ENCODE measurements at places on chromosomes 3 and 15.

GRCh38 chr3:162525066-162525742 lies 1028.6 kb downstream of the OTOL1 start:
- DNase-seq, result no peak

DNA sequence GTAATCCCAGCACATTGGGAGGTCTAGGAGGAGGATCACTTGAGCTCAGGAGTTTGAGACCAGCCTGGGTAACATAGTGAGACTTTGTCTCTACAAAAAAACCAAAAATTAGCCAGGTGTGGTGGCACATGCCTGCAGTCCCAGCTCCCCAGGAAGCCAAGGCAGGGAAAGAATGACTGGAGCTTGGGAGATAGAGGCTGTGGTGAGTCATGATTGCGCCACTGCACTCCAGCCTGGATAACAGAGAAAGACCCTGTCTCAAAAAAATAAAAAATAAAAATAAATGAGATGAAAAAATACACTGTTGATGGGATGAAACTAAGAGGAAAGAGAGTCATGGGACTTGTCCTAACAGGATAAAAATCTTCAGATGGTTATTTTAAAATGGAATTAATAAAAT lies 137.6 kb downstream of the IMPG2 start:
- no peak for DNase-seq

DNA sequence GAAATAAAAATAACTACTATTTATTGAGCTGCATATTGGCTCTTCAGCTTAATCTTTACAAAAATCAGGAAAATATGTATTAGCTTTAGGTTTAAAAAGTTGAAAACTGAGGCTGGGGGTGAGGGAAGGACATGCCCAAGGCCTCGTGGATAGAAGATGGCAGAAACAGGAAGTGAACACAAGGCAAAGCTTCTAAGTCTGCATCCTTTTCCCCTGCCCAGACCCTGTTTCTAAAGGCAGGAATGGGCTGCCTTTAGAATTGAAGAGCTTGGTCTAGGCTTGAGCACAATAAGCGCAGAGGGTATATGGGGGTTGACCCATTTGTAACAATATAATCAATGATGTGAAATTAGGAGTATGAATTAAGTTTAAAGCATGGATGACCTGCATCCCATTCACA lies 6.1 kb downstream of the CLDN18 start:
- DNase-seq, result no peak

GRCh38 chr3:34365771-34366170 lies 567.3 kb downstream of the PDCD6IP start:
- no peak for DNase-seq

DNA sequence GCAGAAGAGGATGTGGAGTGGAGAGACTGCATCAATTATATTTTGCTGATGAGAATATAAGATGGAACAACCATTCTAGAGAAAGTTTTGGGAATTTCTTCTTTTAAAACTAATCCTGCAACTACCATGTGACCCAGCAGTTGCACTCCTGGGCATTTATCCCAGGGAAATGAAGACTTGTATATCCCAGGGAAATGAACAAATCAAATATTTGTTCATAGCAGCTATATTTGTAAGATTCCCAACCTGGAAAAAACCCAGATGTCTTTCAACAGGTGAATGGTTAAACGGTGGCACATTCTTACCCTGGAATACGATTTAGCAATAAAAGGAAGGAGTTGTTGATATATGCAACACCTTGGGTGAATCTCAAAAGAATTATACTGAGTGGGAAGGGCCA lies 385.3 kb upstream of the TPRG1 start:
- no peak for DNase-seq

DNA sequence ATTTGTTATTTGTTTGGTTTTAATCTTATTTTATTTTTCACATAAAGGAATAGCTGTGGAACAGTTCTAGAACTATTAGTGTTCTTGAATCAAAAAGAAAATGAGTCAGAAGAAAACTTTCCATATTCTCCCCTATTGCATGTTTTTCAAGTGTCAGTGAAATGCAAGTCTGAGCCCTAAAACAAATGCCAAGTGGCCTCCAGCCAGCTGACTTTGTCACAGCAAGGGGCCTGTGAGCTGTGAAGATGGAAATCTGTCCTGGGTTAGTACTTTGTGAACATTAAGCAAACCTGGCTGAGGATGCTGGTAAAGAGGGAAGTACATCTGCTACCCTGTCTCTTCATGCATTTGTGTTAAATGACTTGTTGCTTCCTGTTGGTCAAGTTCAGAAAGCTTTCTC lies 14.2 kb downstream of the LRRC49 start:
- DNase-seq, result no peak

DNA sequence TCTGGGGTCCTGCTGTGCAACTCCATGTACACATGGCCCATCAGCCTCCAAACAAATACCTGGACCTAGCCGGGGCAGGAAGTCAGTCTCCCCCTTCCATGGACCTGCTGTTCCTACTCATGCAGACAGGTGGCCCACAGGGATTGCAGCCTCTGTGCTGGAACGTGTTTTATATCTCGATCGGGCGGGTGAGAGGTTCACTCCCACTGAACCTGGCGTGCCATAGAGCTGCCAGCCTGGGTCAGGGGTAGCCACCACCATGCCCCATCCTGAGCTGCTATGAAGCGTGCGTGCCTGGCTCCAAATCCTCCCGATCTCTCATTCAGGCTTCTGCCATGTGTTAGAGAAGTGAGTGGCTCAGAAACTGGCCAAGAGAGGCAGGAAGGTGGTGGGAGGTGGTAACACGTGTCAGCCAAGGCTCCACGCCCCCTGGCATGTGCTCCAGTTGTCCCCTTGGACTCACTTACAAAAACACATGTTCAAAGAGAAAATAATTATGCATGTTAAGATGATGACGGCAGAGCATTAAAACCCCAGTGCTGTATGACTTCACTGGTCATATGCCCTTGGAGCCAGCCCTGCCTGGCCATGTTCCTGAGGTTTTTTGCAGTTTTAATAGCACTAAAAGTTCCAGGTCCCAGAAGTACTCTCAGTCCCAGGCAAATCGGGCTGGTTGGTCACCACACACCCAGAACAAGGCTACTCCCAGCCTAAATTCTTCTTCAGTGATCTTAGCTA lies 30.6 kb downstream of the CTSH start:
- DNase-seq, result no peak

- no peak for DNase-seq
These were observed 25.7 kb upstream of the KCNMB2 start for GRCh38 chr3:178510496-178510895.

- DNase-seq, result no peak
These were observed 146.6 kb downstream of the THSD4 start for GRCh38 chr15:71261909-71262308.

- DNase-seq, result peak; percentile 68
These were observed 26.3 kb downstream of the NGRN start for GRCh38 chr15:90291679-90292356.

GRCh38 chr3:109387201-109387600 lies 49.9 kb upstream of the DPPA4 start:
- DNase-seq, result no peak

GRCh38 chr15:66573719-66574595 lies 8.2 kb upstream of the LCTL start:
- no peak for DNase-seq

DNA sequence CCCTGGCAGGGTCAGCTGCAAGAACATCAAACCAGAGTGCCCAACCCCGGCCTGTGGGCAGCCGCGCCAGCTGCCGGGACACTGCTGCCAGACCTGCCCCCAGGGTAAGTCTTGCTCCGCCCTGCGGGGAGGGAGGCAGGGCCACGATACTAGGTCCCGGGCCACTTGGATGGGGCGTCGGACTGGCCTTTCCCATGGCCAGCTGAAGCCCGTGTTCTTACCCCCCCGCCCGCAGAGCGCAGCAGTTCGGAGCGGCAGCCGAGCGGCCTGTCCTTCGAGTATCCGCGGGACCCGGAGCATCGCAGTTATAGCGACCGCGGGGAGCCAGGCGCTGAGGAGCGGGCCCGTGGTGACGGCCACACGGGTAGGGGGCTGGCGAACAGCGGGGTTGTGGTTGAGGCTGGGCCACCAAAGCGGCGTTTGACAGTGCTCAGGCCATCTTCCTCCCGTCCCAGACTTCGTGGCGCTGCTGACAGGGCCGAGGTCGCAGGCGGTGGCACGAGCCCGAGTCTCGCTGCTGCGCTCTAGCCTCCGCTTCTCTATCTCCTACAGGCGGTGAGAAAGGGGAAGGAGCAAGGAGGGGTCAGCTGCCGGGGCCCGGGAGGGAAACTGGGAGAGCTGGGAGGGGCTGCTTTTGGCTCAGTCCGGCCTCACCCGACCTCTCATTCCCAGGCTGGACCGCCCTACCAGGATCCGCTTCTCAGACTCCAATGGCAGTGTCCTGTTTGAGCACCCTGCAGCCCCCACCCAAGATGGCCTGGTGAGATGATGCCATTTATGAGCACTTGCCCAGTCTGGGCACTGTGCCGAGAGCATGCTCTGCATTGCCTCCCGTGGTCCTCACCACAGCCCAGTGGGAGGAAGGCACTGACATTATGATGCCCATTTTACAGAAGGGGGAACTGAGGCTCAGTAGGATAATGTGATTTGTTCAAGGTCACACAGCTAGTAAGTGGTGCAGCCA lies 1.7 kb downstream of the CHRD start:
- no peak for DNase-seq

DNA sequence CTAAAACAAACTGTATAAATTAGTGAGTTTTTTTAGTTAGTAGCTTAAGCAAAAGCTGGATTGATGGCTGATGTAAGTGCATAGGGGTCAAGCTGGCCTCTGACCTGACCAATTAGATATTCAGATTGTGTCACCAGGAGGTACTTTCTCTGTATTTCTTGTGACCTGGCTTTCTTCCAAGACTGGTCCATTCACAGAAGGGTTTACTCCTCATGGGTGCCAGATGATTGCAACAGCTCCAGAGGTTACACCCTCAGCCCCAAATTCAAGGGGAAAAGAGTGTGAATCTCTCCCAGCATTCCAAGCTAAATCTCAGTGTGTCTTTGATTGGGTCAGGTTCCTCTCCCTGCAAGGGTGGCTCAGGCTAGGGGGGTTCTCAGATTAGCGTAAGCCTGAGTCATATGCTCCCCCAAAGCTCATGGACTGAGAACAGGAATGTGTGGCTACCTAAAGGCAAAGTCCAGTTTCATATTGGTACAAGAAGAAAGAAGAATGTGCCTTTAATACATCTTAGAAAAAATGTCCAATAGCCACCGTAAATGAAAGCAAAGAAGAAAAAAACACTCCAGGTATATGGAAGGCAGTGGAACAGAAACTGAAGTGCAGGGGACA lies 16.5 kb downstream of the PML start:
- no peak for DNase-seq
